Ovary (tissue), 10 donors: ENCODE measurements at places on chromosomes 16 and 17.
A peak's percentile ranks its signal among the peaks of the same experiment; 100 is the strongest.

DNA sequence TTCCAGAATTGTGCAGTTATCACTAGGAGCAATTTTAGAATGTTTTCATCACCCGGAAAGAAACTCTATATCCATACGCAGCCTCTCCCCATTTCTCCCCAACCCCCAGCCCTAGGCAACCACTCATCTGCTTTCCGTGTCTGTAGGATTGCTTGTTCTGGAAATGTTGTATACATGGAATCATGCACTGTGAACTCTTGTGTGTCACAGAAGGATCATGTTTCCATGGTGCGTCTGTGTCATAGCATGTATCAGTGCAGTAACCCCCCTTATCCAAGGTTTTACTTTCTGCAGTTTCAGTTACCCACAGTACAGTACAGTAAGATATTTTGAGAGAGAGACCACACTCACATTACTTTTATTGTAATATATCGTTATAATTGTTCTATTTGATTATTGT, 299.4 kb downstream of the CPPED1 start:
- H3K27ac ChIP-seq = no peak overlapping the region
- no peak overlapping the region for H3K4me3 ChIP-seq
- H3K4me1 ChIP-seq = no peaks in the 10 kb centered on the region
- no peaks in the 10 kb centered on the region for H3K36me3 ChIP-seq
- no peak for DNase-seq
- H3K27me3 ChIP-seq = no peaks in the 10 kb centered on the region

DNA sequence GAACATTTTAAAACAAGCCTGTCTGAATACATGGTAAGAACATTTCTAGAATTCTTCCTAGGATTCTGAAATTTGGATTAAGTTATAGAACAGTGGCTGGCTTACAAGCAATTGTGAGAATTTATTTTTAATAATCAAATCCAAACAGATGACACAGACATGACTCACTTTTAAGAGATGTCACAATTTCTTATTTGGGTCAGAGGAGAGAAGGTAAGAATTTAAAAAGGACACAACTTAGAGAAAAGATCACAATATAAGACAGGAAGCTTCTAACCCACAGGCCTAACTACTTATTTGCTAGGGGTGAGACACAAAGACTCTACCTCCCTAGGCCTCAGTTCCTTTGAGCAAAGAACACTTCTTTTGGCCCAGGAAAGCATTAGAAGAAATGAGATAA, 32.7 kb downstream of the ZZEF1 start:
- no peak overlapping the region for H3K4me3 ChIP-seq
- H3K27ac ChIP-seq = no peak overlapping the region
- H3K27me3 ChIP-seq = no peaks in the 10 kb centered on the region
- H3K4me1 ChIP-seq = no peaks in the 10 kb centered on the region

DNA sequence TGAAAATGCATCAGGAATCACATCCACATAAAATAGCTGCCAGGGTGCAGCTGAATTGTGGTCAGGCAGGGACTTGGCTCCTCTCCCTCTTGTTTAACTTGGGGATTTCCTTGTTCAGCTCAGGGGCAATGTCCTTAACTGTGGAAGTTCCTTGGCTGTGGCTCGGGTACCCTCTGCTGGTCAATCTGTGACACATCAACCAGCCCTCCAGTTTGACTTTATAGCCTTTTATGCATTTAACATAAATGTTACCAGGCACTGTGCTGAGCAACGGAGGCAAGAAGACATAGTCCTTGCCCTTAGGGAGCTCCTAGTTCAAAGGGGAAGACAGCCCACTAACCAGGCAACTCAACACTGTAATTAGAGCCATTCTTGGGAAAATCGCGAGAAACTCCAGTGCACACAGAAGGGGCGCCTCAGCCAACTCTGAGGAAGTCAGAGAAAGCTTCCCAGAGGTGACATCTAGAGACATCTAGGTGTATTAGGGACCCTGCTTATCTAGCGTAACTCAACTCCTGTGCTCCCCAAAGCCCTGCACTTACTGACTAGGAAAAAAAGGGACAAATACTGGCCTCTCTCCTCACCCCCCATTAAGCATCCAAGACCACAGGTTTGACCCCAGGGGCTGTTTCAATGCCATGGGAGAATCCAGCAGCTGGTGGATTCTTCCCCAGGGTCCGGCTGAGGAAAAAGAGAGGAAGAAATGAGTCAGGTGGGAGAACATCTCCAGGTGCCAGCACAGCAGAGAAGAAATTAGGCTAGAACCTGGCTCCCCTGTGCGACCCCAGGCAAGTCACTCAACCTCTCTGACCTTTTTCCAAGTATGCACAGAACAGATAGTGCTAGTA, 17.3 kb upstream of the EEF2K start:
- peak; percentile 61 for DNase-seq
- H3K27me3 ChIP-seq = no peaks in the 10 kb centered on the region
- no peaks in the 10 kb centered on the region for H3K36me3 ChIP-seq
- peak overlapping the region; percentile 43 for H3K27ac ChIP-seq

DNA sequence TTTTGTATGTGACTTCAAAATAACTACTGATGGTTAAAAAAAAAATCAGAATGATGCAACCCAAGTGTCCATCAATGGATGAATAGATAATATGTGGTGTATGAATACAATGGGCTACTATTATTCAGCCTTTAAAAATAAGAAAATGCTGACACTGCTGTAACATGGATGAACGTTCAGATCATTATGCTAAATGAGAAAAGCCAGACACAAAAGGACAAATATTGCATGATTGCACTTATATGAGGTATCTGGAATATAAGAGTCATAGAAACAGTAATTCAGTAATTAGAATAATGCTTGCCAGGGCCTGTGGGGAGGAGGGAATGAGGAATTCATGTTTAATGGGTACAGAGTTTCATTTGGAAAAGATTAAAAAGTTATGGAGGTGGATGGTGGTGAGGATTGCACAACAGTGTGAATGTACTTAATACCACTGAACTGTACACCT, 25.4 kb downstream of the TENT4B start:
- no peak overlapping the region for H3K27ac ChIP-seq
- no peaks in the 10 kb centered on the region for H3K36me3 ChIP-seq
- H3K27me3 ChIP-seq = no peaks in the 10 kb centered on the region
- H3K4me1 ChIP-seq = peaks cover 5% of the 10 kb centered on the region
- DNase-seq = no peak

DNA sequence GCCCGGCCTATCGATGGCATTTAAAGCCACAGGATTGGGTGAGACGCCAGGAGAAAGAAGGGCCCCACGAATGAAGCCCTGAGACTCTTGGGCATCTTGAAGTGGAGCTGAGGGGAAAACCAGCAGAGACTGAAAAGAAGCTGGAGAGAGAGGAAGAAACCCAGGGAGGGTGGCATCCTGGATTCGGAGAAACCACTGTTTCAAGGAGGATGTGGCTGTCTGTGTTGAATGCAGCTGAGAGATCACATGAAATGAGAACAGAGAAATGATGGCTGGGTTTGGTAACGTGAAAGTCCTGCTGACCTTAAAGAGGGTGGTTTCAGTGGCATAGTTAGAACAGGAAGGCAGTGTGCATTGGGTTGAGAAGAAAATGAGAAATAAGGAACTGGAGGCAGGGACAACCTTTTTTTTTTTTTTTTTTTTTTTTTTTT, 3.8 kb downstream of the TNFSF12 start:
- peaks cover 11% of the 10 kb centered on the region for H3K4me1 ChIP-seq
- H3K4me3 ChIP-seq = no peak overlapping the region
- no peaks in the 10 kb centered on the region for H3K36me3 ChIP-seq
- DNase-seq = no peak
- H3K27me3 ChIP-seq = no peaks in the 10 kb centered on the region

DNA sequence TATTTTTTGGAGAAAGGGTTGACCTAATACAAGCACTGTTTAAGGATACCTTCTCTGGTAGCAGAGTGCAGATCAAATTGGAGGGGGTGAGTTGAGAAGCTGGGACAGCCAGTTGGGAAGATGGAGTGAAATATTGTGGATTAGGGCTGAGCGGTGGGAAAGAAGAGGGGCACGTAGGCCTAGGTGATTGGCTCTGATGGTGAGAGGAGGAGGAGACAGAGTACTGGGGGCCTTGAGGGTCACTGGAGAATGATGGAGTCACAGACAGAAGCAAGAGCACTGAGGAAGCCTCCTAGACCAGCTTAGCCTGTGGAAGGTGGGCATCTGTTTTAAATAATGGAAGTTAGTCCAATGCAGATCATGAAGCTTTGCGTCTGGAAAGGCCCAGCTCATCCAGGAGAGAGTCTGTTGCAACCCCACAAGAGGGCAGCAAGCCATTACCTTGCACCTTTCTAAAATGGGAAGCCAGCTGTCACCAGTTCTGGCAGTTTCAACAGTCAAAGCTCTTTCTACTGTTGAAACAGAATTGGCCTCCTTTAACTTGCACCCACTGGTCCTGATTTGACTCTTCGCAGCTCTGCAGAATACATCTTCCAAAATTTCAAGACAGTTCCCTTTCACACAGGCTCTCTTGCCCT, 11.8 kb downstream of the SLC9A5 start:
- H3K4me3 ChIP-seq = no peak overlapping the region
- H3K27me3 ChIP-seq = no peaks in the 10 kb centered on the region
- no peaks in the 10 kb centered on the region for H3K4me1 ChIP-seq
- H3K36me3 ChIP-seq = no peaks in the 10 kb centered on the region
- no peak overlapping the region for H3K27ac ChIP-seq
- no peak for DNase-seq

GRCh38 chr17:16381496-16381820, 567 bp downstream of the UBB start:
- no peaks in the 10 kb centered on the region for H3K36me3 ChIP-seq
- no peaks in the 10 kb centered on the region for H3K27me3 ChIP-seq
- H3K27ac ChIP-seq = peak overlapping the region; percentile 88
- no peaks in the 10 kb centered on the region for H3K4me1 ChIP-seq
- peak overlapping the region; percentile 60 for H3K4me3 ChIP-seq
- DNase-seq = no peak

GRCh38 chr17:60170835-60171752, 21.3 kb downstream of the CA4 start:
- peaks cover 3% of the 10 kb centered on the region for H3K4me1 ChIP-seq
- H3K27ac ChIP-seq = no peak overlapping the region
- H3K27me3 ChIP-seq = no peaks in the 10 kb centered on the region
- no peaks in the 10 kb centered on the region for H3K36me3 ChIP-seq
- no peak overlapping the region for H3K4me3 ChIP-seq

GRCh38 chr16:30053376-30054015, 12.1 kb upstream of the ALDOA start:
- no peak overlapping the region for H3K27ac ChIP-seq
- H3K4me1 ChIP-seq = peaks cover 3% of the 10 kb centered on the region
- peak overlapping the region; percentile 57 for H3K4me3 ChIP-seq
- no peaks in the 10 kb centered on the region for H3K27me3 ChIP-seq

DNA sequence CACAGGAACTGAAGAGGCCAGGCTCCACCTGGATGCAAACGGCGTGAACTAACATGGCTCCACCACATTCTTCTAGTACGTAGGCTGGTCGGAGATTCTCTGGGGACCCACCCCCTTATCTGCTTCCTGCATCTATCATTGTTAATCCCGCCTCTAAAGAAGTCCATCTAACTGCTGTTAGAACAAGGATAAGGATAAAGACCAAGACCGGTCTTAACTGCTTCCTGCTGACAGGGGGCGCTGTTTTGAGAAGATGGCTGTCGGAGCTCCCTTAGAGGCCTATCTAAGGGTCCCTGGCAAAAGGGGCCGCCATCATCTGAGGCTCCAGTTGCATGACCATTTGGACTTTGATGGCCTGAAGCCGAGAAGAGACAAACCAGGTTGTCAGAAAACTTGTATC, 25.8 kb upstream of the TNFSF12 start:
- no peaks in the 10 kb centered on the region for H3K36me3 ChIP-seq
- no peak overlapping the region for H3K27ac ChIP-seq
- H3K4me1 ChIP-seq = no peaks in the 10 kb centered on the region
- no peak overlapping the region for H3K4me3 ChIP-seq
- H3K27me3 ChIP-seq = no peaks in the 10 kb centered on the region
- DNase-seq = no peak
